Left ventricle myocardium superior (tissue), 1 donor: ENCODE measurements at places on chromosomes 1 and 21. TPM values are rescaled to one million over a fixed set of nuclear protein-coding genes. Genes with fewer than 3 reads are reported as not detected.

Gene CDK11B
- total RNA-seq, result 26.1 TPM

Gene FPGT
- 12.2 TPM for total RNA-seq

Gene ADAMTS1
- 41.8 TPM for total RNA-seq

Gene OLIG2
- total RNA-seq, result not detected

Gene OR2L5
- not detected for total RNA-seq

Gene LAX1
- total RNA-seq, result 0.37 TPM

Gene TFF1
- total RNA-seq, result not detected

Gene ZBTB8B
- not detected for total RNA-seq

Gene CDCA8
- total RNA-seq, result 0.32 TPM

Gene HSPG2
- total RNA-seq, result 269 TPM

Gene TFF3
- 5.3 TPM for total RNA-seq

Gene TNFAIP8L2
- total RNA-seq, result 1.4 TPM

Gene PLA2G2A
- total RNA-seq, result 82.2 TPM

Gene NUP210L
- total RNA-seq, result 0.27 TPM

Gene HUNK
- 0.40 TPM for total RNA-seq

Gene SCP2
- 144 TPM for total RNA-seq

Gene SPRR2G
- not detected for total RNA-seq

Gene OR14K1
- total RNA-seq, result not detected

Gene UBXN11
- total RNA-seq, result 9.7 TPM

Gene RGS8
- total RNA-seq, result not detected

Gene PLA2G5
- total RNA-seq, result 47.1 TPM

Gene S100A7A
- total RNA-seq, result not detected

Gene KIFAP3
- 20.7 TPM for total RNA-seq

Gene CORT
- total RNA-seq, result not detected
